Activated naive CD4-positive, alpha-beta T cell treated with anti-CD3 and anti-CD28 coated beads for 36 hours (primary cell): ENCODE measurements at places on chromosomes 7 and 10. TPM values are rescaled to one million over a fixed set of nuclear protein-coding genes. Genes with fewer than 3 reads are reported as not detected.

DNAH11 gene
- total RNA-seq, result 0.02 TPM

GRCh38 chr10:63003816-63004453 is 129.2 kb upstream of the NRBF2 start:
- no peak for DNase-seq
- H3K4me3 ChIP-seq, result no peak overlapping the region
- no peaks in the 10 kb centered on the region for H3K4me1 ChIP-seq
- no peak overlapping the region for H3K27ac ChIP-seq
- no peaks in the 10 kb centered on the region for H3K36me3 ChIP-seq
- H3K27me3 ChIP-seq, result peaks cover 8% of the 10 kb centered on the region

DNA sequence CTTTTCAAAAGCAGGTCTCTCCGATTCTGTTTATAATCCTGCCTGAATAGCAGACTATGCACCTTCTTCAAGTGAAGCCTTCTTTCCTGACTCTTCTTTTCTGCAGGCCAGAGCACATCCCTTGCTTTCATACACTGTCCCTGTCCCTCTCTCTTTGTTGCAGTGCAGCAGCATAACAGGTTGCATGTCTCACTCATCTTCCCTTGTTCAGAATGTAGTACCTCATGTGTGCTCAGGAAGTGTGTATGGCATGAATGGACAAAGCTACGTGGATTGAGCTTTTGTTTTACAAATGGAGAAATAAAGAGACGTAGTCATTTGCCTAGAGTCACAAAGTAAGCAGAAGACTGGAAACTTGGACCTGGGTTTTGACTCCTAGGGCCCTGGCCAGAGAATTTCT is 68.0 kb downstream of the PTPRZ1 start:
- H3K27me3 ChIP-seq, result no peaks in the 10 kb centered on the region
- H3K27ac ChIP-seq, result no peak overlapping the region
- no peak overlapping the region for H3K4me3 ChIP-seq
- DNase-seq, result no peak
- no peaks in the 10 kb centered on the region for H3K4me1 ChIP-seq

INTS15 gene
- 27.5 TPM for total RNA-seq

- H3K36me3 ChIP-seq, result peaks cover 2% of the 10 kb centered on the region
- peaks cover 49% of the 10 kb centered on the region for H3K4me1 ChIP-seq
- no peaks in the 10 kb centered on the region for H3K27me3 ChIP-seq
- no peak for DNase-seq
- no peak overlapping the region for H3K4me3 ChIP-seq
Measured at GRCh38 chr10:3975016-3975415, 190.0 kb upstream of the KLF6 start.

SFTPA1 gene
- total RNA-seq, result not detected

MRPS24 gene
- 153 TPM for total RNA-seq

DNA sequence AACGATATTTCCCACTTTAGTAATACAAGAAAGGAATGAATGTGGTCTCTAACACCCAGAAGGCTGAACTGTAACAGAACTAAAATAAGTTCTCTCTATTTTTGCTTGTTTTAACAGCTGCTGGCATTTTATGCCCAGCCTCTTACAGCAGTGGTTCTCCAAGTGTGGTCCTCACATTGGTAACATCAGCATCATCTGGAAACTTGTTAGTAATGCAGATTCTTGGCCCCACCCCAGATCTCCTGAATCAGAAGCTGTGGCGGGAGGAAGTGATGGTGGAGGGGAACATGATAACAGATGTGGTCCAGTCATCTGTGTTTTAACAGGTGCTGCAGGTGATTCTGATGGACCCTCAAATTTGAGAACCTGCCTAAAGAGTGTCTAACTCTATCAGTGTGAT is 170.1 kb downstream of the TMEM26 start:
- no peaks in the 10 kb centered on the region for H3K36me3 ChIP-seq
- no peak overlapping the region for H3K4me3 ChIP-seq
- H3K27me3 ChIP-seq, result peaks cover 2% of the 10 kb centered on the region
- H3K4me1 ChIP-seq, result peaks cover 17% of the 10 kb centered on the region

PNLIP gene
- total RNA-seq, result not detected

- no peaks in the 10 kb centered on the region for H3K4me1 ChIP-seq
- no peak for DNase-seq
- no peak overlapping the region for H3K27ac ChIP-seq
- no peaks in the 10 kb centered on the region for H3K27me3 ChIP-seq
- no peaks in the 10 kb centered on the region for H3K36me3 ChIP-seq
- no peak overlapping the region for H3K4me3 ChIP-seq
Measured at GRCh38 chr7:40177071-40177470, 42.3 kb downstream of the SUGCT start.

DNA sequence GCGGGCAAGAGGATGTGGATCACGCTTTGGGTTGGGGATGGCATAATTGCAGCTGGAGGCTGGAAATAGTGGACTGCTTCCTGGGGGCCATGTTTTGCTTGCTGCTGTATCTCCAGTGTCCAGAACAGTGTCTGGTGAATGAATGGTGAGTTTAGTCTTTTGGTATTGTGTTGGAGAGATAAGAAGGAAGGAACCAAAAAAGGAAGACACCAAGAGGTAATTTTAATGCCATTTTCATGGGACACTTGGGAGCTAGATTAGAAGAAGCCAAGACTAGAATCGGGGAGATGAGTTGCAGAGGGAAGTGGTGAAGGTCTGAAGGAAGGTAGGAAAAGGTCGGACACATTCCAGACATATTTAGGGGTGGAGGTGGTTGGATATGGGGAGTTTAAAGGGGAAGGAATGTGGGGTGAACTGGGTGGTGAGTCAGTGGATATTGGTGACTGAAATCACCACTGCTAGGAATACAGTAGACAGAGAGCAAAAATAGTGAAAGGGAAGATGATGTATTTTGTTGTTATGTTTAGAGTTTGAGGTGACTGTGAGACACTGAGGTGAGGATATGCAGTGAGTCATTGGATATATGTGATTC is 76.7 kb downstream of the CCNY start:
- no peak overlapping the region for H3K27ac ChIP-seq
- H3K4me3 ChIP-seq, result no peak overlapping the region
- peaks cover 41% of the 10 kb centered on the region for H3K4me1 ChIP-seq
- no peaks in the 10 kb centered on the region for H3K27me3 ChIP-seq
- no peaks in the 10 kb centered on the region for H3K36me3 ChIP-seq
- no peak for DNase-seq

GRCh38 chr7:25964483-25964991 is 187.5 kb upstream of the NFE2L3 start:
- H3K4me3 ChIP-seq, result no peak overlapping the region
- H3K27me3 ChIP-seq, result peaks cover 28% of the 10 kb centered on the region
- H3K4me1 ChIP-seq, result peaks cover 7% of the 10 kb centered on the region
- no peak for DNase-seq

- H3K27me3 ChIP-seq, result no peaks in the 10 kb centered on the region
- no peak overlapping the region for H3K4me3 ChIP-seq
- DNase-seq, result no peak
- H3K27ac ChIP-seq, result no peak overlapping the region
Measured at GRCh38 chr10:13317474-13317873, 17.6 kb upstream of the PHYH start.

GRCh38 chr7:19336836-19337383 is 191.7 kb upstream of the FERD3L start:
- no peak overlapping the region for H3K4me3 ChIP-seq
- H3K4me1 ChIP-seq, result no peaks in the 10 kb centered on the region
- DNase-seq, result no peak
- H3K27me3 ChIP-seq, result no peaks in the 10 kb centered on the region
- H3K36me3 ChIP-seq, result no peaks in the 10 kb centered on the region

ARHGEF5 gene
- 15.4 TPM for total RNA-seq

C10orf67 gene
- total RNA-seq, result 2.0 TPM

MOGAT3 gene
- not detected for total RNA-seq

GRCh38 chr7:141354251-141354650 is 197.0 kb upstream of the AGK start:
- no peak for DNase-seq
- peaks cover 5% of the 10 kb centered on the region for H3K27me3 ChIP-seq
- no peaks in the 10 kb centered on the region for H3K36me3 ChIP-seq
- no peak overlapping the region for H3K27ac ChIP-seq
- H3K4me3 ChIP-seq, result no peak overlapping the region
- H3K4me1 ChIP-seq, result peaks cover 6% of the 10 kb centered on the region

TAS2R5 gene
- 0.99 TPM for total RNA-seq

- H3K36me3 ChIP-seq, result no peaks in the 10 kb centered on the region
- DNase-seq, result no peak
- H3K27me3 ChIP-seq, result no peaks in the 10 kb centered on the region
- H3K4me3 ChIP-seq, result no peak overlapping the region
- H3K27ac ChIP-seq, result no peak overlapping the region
Measured at GRCh38 chr7:41046221-41046761, 656.6 kb downstream of the INHBA start.

- H3K36me3 ChIP-seq, result no peaks in the 10 kb centered on the region
- H3K27me3 ChIP-seq, result no peaks in the 10 kb centered on the region
- H3K27ac ChIP-seq, result no peak overlapping the region
Measured at GRCh38 chr7:151736403-151736909, 140.5 kb downstream of the PRKAG2 start.

BTBD16 gene
- total RNA-seq, result not detected

DNA sequence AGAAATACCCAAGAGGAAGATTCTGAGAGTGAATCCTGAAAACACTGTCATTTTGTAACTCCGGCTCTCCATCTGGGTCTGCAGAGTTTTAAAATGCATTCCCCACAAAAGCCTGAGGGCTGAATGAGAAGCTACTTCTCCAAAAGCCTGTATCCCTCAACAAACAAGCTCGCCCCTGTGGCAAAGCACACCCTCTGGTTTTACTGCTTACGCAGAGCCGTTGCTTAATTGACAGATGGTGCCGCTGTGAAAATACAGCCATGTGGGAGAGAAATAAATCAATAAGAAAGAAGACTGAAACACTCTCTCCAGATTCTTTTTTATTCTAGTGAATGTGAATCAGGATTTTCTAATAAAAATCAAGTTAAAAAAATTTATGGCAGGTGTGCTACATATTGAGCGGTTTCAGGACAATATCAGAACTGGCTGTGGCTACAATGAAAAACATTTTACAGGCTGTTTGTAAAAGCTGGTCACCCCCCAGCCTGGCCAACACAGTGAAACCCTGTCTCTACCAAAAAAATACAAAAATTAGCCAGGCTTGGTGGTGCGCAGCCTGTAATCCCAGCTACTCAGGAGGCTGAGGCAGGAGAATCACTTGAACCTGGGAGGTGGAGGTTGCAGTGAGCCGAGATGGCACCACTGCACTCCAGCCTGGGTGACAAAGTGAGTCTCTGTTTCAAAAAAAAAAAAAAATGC is 32.5 kb downstream of the C7orf33 start:
- H3K36me3 ChIP-seq, result peaks cover 2% of the 10 kb centered on the region
- H3K4me3 ChIP-seq, result no peak overlapping the region
- peaks cover 44% of the 10 kb centered on the region for H3K4me1 ChIP-seq

LAMTOR4 gene
- total RNA-seq, result 135 TPM

IQCE gene
- total RNA-seq, result 6.6 TPM

WDR11 gene
- 33.6 TPM for total RNA-seq

PCDH15 gene
- total RNA-seq, result not detected

DNA sequence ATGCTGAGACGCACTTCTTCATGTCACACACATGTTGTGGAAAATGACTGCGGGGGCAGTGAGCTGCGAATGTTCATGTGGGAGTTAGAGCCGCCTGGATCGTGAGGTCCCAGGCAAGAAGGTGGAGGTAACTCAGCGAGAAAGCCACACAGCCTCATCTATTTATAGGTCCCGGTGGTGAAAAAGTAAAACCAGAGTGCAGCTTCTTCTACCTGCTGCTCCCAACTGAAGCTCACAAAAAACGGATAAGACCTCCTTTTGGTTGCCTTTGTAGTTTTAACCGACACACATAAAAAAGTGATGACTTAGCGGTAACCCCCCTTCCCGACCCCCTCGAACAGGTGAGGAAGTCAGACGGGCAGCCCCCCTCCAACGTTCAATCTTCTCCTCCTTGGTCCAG is 276.9 kb downstream of the GATA3 start:
- H3K27ac ChIP-seq, result no peak overlapping the region
- H3K4me3 ChIP-seq, result peak overlapping the region; percentile 75
- DNase-seq, result no peak
- H3K36me3 ChIP-seq, result no peaks in the 10 kb centered on the region

VSTM2A gene
- not detected for total RNA-seq

DNA sequence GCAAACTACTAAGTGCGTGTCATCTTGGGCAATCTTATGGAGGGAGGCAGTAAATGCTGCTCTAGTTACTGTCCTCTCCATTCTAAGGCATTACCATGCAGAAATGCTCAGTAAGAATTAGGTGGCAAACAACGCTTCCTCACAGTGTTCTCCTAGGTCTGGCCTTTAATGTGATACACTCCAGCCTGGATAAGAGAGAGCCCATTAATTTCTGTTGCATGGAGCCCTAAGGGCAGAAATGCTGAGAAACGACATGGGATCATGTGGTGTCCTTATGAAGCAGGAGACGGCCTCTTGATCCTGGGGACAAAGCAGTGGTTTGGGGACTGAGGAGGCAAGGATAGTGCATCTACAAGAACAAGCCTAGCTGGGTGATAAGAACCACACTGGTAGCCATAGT is 44.0 kb downstream of the SLC25A13 start:
- DNase-seq, result no peak
- H3K27me3 ChIP-seq, result no peaks in the 10 kb centered on the region
- H3K36me3 ChIP-seq, result peaks cover 33% of the 10 kb centered on the region
- H3K4me3 ChIP-seq, result no peak overlapping the region

DNA sequence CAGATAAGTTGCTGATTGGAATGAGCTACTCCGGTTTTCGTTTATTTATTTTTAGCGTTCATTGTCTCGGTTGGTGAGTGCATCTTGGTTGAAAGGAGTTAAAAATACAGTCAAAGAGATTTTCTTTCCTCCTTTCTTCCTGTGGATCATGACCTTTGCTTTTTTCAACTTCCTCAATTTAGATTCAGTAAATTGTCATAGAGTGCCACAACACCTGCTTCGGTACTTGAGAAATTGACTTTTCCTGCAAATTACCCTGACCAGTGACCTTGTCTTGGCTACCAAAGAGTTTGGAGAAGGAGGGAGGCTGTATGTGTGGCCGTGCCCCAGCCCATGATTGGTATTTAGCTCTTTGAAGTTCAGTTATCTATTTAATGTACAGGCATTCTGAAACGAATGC is 128.7 kb downstream of the FAM204A start:
- H3K36me3 ChIP-seq, result no peaks in the 10 kb centered on the region
- H3K4me3 ChIP-seq, result no peak overlapping the region
- H3K27ac ChIP-seq, result no peak overlapping the region

HKDC1 gene
- 1.5 TPM for total RNA-seq

MALRD1 gene
- not detected for total RNA-seq

NAT16 gene
- not detected for total RNA-seq

GRCh38 chr10:110507346-110507745 is 9.6 kb downstream of the DUSP5 start:
- peaks cover 98% of the 10 kb centered on the region for H3K36me3 ChIP-seq
- no peak for DNase-seq

DNA sequence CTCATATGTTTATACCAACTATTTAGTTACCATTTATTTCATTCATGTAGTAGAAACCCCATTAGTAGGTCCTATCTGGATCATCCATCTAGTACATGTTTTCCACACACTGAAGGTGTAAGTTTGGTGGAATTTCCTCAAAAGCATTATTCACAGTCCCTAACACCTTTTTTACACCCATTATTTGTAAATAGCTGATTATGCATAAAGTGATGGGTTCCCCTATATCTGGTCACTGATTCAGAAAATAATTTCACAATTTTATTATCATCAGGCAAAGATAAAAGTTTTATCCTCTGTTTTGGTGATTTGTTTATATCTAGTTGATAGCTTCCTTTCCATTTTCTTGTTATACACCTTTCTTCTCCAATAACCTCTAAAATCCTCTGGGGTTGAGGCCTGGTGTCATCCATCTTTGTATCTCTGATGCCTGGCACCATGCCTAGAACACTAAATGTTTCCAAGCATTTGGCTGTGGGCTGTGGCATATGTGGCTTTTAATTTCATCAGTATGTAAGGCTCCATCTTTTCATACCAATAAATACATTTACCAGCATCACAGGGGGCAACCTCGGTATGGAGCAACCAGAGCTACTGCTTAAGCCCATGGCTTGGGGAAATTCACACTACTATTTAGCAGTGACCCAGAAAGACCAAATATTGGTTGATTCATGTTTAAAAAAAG is 1089.5 kb upstream of the LRRN3 start:
- no peak overlapping the region for H3K27ac ChIP-seq
- H3K4me3 ChIP-seq, result no peak overlapping the region
- no peaks in the 10 kb centered on the region for H3K36me3 ChIP-seq
